Ascending aorta (tissue), 2 donors: ENCODE measurements at places on chromosomes 12 and 14. TPM values are rescaled to one million over a fixed set of nuclear protein-coding genes. Genes with fewer than 3 reads are reported as not detected.

DNA sequence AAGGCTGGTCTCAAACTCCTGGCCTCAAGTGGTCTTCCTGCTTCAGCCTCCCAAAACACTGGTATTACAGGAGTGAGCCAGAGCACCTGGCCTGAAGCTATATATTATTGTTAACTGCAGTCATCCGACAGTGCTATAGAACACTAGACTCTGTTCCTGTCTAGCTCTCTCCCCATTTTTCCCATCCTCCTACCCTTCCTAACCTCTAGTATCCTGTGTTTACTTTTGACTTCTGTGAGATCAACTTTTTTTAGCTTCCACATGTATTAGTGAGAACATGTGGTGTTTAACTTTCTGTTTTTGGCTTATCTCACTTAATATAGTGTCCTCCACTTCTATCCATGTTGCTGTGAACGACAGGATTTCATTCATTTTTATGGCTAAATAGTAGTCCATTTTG is 34.7 kb downstream of the TRAF3 start:
- DNase-seq, result no peak

GRCh38 chr12:123982269-123982668 is 9.3 kb downstream of the ZNF664 start:
- DNase-seq, result no peak

- DNase-seq, result no peak
Observed at GRCh38 chr14:99936056-99936455, 129.2 kb upstream of the EVL start.

Gene GLI1
- 2.8 TPM for total RNA-seq

DNA sequence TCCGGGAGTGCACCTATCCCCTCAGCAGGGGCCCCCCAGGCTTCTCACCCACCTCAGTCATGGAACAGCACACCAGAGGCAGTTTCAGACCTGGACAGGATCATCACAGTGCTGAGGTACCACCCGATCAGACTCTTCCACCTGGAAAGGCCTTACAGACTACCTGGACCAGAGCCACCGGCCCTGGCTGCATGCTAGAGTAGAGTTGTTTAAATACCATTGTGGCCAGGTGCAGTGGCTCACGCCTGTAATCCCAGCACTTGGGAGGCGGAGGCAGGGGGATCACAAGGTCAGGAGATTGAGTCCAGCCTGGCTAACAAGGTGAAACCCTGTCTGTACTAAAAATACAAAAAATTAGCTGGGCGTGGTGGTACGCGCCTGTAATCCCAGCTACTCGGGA is 61.5 kb downstream of the TSPAN11 start:
- DNase-seq, result no peak

Gene RPL10L
- not detected for total RNA-seq

DNA sequence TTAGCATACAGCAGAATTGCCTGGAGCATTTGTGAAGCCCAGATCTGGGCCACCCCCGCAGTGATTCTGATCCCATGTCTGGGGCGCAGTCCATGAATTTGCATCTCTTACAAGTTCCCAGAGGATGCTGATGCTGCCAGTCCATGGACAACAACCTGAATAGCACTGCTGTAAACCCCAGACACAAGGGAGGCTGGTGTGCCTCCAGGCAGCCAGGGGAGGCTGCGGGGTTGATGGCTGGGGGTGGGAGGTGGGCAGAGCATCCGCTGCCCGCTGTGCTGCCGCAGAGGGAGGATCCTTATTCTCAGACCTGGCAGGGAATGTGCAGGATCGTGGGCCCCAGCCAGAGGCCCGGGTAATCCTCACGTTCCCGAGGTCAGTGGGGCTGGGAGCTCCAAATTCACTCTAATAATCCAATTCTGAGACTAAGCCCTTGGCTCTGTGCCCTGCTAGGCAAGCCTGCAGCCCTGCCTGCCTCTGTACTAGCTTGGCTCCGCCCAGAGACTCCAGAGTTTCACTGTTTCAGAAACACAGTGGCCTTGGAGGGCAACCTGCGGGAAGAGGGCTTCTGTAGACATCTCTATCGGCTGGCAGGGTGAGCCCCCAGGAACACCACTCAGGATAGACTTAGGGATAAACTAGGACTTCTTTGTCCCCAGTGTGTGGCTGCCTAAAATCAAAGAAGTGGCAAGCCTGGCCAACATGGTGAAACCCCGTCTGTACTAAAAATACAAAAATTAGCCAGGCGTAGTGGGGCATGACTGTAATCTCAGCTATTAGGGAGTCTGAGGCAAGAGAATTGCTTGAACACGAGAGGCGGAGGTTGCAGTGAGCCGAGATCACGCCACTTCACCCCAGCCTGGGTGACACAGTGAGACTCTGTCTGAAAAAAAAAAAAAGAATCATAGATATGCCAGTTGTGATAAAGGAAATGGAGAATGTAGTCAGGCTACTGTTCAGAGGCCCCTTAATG is 17.8 kb upstream of the MLEC start:
- DNase-seq, result peak; percentile 73

- no peak for DNase-seq
Observed at GRCh38 chr14:51576117-51576430, 75.6 kb upstream of the FRMD6 start.

GRCh38 chr14:100524933-100525243 is 62.3 kb downstream of the BEGAIN start:
- peak; percentile 59 for DNase-seq

Gene SYCP3
- not detected for total RNA-seq

DNA sequence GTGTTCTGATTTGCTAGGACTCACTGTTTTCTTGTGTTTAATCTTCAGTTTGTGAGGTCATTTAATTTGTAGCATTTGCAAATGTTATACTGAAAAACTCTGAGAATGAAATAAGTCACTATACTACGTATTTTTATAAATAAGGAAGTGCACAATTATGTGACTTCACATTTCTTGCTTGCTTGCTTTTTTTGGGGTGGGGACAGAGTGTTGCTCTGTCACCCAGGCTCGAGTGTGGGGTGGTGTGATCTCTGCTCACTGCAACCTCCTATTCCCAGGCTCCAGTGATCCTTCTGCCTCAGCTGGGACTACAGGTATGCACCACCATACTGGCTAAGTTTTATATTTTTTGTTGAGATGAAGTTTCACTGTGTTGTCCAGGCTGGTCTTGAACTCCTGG is 32.7 kb downstream of the RBM25 start:
- DNase-seq, result no peak

GRCh38 chr14:54356172-54356571 is 40.6 kb upstream of the CDKN3 start:
- no peak for DNase-seq

DNA sequence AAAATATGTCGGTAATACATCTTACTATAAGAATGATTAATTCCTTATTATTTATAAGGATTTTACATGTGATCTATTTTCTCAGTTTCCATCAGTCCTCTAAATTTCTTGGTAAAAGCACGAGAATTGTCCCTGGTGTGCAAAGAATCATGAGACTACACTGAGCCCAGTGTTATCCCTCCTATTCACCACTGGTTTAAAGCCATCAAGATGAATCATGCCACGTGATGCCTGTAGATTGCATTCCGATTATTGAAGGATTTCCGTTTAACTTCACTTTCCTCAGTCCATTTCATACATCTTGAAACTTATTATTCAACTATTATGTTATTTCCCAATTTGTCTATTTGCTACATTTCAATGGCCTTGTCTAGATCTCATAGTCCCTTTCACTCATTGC is 601.9 kb downstream of the GALC start:
- DNase-seq, result no peak

Gene ARMH4
- 3.8 TPM for total RNA-seq

DNA sequence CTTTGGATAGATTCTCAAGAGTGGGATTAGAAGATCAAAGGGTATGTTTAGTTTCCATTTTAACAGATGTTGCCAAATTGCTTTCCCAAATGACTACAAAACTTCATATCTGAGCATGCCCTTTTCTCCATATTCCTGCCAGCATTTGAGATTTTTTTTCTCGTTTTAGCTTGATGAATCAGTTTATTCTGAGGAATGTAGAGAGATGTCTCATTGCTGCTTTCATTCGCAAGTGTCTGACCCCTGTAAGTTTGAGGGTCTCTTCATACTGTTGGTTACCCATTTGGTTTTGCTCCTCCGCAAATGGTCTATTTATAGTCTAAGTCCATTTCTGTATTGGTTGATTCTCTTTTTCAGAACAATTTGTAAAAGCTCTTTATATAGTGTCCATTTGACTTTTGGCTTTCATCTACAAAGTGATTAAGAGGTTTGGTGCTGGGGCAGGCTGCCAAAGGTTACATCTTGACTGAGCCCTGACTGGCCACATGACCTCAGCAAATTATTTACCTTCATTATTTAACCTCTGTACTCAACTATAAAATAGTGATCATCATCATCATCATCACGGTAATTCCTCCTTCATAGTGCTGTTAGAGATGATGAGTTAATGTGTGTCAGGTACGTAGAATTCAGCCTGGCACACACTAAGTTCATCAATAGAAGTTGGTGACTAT is 33.6 kb downstream of the HCAR2 start:
- no peak for DNase-seq

DNA sequence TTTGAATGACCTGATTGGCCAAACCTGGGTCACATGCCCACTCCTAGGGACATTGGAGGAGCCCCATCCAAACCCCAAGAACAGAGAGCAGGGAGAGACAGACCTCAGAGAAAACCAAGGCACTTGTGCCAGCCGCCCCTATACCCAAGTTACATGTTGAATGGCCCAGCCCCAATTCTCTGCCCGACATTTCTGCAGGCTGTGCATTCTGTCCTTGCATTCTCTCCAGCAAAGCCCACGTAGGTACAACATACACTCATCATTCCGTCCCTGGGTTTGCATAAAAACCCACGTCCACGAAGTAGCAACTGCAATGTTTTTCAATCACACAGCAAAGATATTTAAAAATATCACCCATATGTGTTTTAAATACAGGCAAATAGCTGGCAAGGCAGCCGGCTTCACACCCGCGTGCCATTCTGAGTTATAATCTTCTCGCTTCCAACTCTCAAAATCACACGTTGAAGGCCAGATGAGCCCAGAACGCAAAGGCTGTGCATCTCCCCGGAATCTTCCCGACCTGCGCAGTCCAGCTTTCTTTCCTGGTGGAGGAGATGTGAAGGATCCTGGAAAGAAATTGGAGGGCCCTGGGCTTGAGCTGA is 91.7 kb upstream of the MYL2 start:
- DNase-seq, result no peak

Gene KLRD1
- 0.11 TPM for total RNA-seq

Gene GEMIN2
- 23.8 TPM for total RNA-seq

DNA sequence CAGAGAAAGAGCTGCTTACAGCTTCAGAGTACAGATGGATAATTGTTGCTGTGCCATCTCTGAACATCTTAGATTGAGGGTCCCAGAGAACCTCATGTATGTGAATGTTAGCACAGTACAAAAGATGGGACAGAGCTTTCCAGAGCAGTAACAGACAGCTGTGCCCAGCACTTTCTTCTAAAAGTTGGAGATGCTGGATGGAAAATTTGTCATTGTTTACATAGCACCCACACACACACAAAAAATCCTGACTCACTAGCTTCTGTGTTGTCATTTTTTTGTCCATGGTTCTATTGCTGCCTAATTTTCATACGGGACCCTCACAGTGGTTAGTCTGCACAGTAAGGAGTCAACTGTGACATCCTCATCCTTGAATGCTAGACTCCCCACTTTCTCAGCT is 374.7 kb downstream of the DIO2 start:
- no peak for DNase-seq

GRCh38 chr14:77640756-77641533 is 24.5 kb upstream of the SPTLC2 start:
- no peak for DNase-seq

GRCh38 chr12:65603438-65604351 is 220.6 kb upstream of the HMGA2 start:
- no peak for DNase-seq

Gene ZDHHC22
- total RNA-seq, result not detected

DNA sequence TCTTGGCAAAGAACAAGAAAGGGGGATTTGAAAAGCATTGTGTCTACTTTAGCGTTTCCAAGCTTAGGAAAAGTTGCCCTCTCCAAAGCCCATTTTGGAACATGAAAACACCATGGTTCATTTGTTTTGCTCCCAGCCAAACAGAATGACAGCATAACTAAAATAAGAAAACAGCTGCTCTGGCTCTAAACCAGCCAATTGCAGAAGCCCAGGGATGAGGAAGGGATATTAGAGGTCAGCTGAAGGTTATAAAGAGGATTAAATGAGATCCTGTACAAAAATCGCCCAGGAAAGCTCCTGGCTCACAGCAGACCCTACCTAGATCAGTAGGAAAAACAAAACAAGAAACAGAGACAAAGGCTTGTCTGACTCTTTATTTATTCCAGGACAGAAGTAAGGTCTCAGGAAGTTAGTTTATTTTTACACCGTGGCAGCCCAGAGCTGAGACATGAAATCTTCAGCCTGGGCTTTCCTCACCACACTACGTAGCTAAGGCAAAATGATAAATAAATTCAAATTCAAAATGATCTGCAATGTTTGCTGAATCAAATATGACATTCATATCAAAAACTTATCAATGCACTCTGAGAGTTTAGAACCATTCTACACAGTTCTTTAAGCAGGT is 25.9 kb downstream of the SPX start:
- DNase-seq, result no peak

DNA sequence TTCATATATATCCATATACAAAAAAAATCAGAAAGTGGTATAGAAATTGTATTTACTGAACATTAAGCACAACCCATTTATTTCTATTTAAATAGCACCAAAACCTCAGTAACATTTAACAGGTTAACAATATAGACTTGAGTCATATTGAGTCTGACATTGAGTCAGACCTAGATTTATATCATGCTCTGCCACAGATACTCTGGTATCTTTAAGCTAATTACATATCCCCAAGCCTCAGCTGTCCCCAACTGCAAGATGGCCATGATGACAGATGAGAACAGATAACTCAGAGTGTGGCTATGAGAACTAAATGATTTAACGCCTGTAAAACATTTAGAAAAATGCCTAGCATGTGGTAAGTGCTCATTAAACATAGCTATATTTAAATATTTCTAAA is 40.3 kb downstream of the IFNG start:
- DNase-seq, result no peak

- no peak for DNase-seq
Observed at GRCh38 chr14:87567618-87568295, 425.2 kb downstream of the GALC start.

Gene LRCOL1
- not detected for total RNA-seq

DNA sequence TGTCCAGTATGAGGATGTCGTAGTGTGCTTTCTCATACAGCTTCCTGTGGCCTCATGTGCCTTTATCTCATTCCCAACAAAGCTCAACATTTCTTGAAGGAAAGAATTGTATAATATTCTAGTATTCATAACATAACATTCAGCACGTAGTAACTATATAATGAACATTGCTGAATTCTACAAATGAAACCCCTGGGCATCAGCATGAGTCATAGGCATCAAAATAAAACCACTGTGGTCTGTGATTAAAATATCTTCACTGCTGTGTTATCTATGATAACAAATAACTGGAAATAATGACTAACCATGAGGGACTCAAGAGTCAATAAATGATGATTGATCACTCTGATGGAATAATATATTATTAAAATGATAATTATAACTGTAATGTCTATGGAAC is 255.2 kb downstream of the EMP1 start:
- no peak for DNase-seq

Gene TOMM20L
- total RNA-seq, result not detected

Gene RND1
- 0.85 TPM for total RNA-seq
